ENCODE measurements at places on chromosomes 6 and 20.

- no peak for DNase-seq
Observed at GRCh38 chr20:58142843-58143185, 85.6 kb downstream of the ANKRD60 start.

DNA sequence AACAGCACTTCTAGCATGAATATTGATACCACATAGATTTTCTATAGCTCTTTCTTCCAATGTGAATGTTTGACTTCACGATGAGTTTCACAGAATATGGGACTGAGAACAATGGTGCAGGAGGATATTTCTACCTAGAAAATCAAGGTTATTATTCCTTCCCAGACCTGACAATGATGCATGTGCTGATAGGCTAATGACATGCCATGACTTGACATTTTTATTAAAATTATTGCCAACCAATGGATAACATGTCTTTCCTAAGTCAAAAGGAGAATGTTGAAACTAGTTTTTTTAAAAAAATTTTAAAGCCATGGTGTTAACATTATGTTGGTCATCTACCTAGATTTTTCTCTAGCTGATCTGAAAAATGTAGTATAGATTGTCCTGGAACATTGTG lies 923 bp downstream of the IL17A start:
- DNase-seq: no peak

DNA sequence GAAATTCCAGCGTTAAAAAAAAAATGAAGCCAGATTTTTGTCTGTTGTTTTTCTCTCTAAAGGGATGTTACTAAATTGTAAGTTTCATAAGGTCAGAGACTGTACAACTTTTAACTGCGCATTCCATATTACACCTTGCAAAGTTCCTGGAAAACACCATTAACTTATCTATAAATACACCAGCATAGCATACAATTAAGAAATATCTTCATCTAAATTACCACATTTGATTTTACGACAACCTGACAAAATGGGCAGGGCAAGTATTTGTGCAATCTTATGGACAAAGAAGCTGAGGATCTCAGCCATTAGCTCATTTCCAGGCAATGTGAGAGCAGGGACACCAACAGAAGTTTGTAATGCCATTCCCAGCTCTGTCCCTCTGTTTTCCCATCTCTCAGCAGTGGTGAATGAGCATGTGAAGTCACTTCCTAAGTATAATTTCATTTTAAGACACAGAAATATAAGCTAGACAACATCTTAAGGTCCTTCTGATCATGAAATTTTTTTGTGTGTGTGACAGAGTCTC lies 12.9 kb upstream of the GCM1 start:
- DNase-seq: no peak

GRCh38 chr6:24357336-24358218 lies at the start of gene DCDC2:
Gene DCDC2 (minus strand): TSS chr6:24358059. CDS start chr6:24357750, 309 bp downstream.
- DNase-seq: no peak

DNA sequence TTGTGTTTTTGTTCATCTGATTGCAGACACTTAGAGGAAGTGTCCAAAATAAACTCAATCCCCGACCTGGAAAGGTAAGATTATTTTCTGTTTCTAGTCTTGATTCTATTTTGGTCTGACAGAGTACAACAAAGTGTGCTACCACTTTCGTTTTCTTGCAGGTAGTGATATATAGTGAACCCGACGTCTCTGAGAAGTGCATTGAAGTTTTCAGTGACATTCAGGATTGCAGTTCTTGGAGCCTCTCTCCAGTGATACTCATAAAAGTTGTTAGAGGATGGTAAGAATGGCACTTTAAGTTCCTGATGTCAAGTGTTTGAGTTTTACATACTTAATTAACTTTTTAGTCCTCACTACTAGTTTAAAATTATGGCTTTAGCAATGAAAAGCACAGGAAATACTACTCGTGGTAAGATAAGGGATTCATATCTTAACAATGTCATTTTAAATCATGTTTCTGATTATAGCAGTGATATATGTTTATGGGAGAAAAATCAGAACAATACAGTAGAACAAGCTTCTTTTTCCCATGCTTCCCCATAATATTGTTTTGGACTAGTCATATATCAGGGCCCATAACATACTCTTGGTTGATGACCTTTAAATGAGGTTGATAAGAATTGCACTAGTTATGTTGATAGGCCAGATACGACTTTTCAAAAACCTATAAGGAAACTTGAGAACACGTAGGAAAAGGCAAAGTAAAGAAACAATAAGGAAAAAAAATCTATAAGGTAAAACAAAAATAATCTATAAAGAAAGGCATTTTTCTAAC lies 104.0 kb downstream of the RTN4IP1 start:
- peak; percentile 64 for DNase-seq
